NCI-H1417 (cell line): ENCODE measurements at places on chromosomes 7 and 10.

DNA sequence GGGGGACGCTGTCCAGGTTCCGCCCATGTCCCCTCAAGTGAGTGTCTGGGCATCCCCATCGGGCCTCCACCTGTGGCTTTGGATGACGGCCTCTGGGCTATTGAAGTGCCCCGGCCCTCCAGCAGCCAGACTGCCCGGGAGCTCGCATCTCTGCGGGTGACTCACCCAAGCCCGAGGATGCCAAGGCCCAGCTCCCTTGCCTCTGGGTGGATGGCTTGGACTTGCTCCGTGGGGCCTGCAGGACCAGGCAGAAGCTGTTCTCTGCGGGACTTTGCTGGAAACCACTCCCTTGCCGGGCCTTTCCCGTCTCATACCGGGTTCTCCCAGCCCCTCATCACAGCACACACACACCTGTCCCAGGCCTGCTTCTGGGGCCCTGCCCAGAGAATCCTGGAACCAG, 22.4 kb downstream of the DPYSL4 start:
- DNase-seq, result no peak

GRCh38 chr10:99449023-99449422, 18.6 kb upstream of the GOT1 start:
- DNase-seq, result no peak

DNA sequence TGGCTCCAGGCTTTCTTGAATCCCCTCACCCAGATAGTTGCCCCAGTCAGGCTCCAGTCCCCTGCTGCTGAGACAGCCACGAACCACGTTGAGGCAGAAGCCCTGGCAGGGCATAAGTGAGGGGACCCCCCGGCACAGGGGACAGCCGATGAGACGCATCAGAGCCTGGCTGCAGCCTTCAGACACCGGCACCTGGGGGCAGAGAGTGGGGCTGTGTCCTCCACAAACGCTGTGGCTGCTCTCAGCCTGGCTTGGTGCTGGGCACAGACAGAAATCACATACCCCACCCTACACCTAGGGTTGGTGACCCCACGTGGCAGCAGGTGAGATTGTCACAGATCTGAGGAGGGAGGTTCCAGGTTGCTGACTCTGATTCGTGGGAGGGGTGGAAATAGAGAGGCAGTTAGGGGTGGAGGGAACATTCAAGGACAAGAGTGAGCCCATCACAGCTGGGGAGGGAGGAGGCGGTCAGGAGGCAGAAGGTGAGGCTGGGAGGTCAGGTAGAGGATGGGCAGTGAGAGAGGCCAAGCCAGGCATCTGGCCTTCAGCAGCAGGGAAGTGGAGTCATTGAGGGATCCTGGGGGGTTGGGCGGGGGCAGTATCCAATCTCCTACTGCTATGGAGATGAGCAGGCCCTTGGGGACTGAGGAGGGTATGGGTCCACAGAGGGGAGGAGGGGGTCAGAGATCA, 3.2 kb downstream of the GPC2 start:
- no peak for DNase-seq

GRCh38 chr7:64046041-64046389, 781 bp downstream of the ZNF727 start:
- no peak for DNase-seq

DNA sequence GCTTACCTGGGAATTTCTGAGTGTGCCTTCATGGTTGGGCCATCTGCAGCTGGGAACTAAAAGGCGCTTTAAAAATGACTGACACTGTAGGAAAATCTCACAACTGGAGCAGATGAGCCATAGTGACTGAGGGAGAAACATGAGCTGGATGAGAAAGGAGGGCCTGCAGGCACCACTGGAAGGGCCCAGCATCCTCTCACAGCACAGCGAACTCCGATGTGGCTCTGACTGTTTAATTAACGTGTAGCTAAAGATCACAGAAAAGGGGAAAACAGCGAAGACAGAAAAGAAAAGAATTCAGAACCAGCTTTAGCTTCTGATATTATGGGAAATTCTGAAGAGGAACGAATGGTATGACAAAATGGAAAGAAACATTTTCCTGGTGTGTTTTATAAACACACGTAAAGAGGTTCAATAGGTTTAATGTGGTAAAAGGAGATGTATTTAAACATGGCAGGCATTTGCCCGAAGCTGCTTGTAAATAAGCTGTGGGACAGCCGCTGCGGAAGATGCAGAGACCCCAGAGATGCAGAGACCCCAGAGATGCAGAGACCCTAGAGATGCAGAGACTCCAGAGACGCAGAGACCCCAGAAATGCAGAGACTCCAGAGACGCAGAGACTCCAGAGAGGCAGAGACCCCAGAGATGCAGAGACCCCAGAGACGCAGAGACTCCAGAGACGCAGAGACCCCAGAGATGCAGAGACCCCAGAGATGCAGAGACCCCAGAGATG, 534.3 kb downstream of the PTPRN2 start:
- no peak for DNase-seq

- peak; percentile 43 for DNase-seq
Observed at GRCh38 chr10:75040576-75040975, 70.9 kb upstream of the SAMD8 start.

- DNase-seq, result no peak
Observed at GRCh38 chr7:143329471-143330170, 13.7 kb downstream of the CLCN1 start.

- DNase-seq, result peak; percentile 13
Observed at GRCh38 chr7:55420530-55420929, 55.4 kb downstream of the LANCL2 start.

- DNase-seq, result no peak
Observed at GRCh38 chr10:79413196-79413595, 32.2 kb downstream of the ZCCHC24 start.

- DNase-seq, result no peak
Observed at GRCh38 chr10:69839696-69840345, 38.1 kb downstream of the COL13A1 start.

DNA sequence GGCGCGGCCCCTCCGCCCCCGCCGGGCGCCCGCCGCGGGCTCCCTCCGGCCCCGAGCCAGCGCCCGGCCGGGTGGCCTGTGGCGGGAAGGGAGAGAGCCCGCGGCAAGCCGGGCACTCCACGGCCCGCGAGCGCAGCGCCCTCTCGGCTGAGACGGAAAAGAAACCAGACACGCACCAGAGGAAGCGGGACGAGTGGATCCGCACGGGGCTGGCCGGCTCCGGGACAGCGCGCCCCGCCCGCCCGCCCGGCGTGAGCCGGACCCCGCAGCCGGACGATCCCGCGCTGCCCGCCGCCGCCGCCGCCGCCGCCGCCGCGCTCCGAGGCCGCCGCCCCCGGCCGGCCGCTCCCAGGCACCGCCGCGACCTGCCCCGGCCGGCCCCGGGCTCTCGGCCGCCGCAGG, 300 bp downstream of the ARHGAP21 start:
- DNase-seq, result no peak

- no peak for DNase-seq
Observed at GRCh38 chr10:97134983-97135382, 50.8 kb downstream of the SLIT1 start.

GRCh38 chr10:87670586-87670985, 10.9 kb downstream of the PAPSS2 start:
- no peak for DNase-seq
